Vagina (tissue), 2 donors: ENCODE measurements at places on chromosomes 7 and 10. TPM values are rescaled to one million over a fixed set of nuclear protein-coding genes. Genes with fewer than 3 reads are reported as not detected.

The ZP3 gene
- 2.7 TPM for total RNA-seq

The THSD7A gene
- 9.3 TPM for total RNA-seq

DNA sequence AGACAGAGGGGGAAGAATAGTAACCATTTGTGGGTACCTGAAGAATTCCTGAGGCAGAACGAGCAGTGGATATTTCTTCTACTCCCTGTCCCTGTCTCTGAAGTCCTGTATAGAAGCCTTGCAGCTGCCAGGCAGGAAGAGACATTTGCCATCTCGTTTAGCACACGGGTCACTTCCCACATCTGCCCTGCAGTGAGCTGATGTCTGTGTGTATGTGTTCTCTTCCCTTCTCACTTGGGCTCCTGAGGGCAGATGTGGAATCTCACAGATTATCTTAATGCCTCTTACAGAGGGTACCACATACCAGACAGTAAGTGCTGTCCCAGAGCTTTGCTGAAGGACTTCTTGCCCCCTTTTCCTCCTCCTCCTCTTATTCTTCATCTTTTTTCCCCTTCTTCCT, 14.1 kb upstream of the TRPV6 start:
- H3K27ac ChIP-seq: no peak overlapping the region
- H3K36me3 ChIP-seq: no peaks in the 10 kb centered on the region
- H3K27me3 ChIP-seq: no peaks in the 10 kb centered on the region
- no peak overlapping the region for H3K4me3 ChIP-seq
- no peaks in the 10 kb centered on the region for H3K4me1 ChIP-seq

DNA sequence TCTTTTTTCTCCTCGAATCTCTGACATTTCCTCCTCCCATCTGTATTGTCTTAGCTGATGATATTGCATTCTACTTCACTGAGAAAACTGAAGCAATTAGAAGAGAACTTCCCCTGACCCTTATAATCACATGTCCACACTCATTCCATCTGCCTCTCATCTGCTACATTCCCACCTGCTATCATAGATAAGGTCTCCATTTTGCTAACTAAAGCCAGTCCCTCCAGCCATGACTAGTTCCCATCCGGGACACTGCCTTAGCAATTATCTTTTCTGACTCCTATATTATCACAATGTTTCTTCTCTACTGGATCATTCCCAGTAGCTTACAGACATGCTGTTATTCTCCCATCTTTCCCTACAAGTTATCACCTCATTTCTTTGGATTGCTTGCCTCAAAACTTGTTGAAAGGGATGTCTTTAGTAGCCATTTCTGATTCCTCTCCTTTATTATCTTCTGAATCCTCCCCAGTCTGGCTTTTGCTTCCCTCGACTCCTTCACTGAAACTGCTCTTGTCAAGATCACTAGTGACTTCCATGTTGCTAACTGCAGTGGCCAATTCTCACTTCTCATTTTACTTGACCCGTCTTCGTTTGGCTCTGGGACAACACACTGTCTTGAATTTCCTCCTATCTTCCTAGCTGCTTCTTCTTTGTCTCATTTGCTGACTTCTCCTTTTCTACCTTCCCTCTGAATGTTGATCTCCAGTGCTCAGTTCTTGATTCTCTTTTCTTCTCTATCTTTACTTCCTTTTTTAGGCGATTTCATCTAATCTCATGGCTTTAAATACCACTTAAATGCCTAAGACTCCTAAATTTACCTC, 35.9 kb downstream of the FZD1 start:
- H3K36me3 ChIP-seq: no peaks in the 10 kb centered on the region
- no peak overlapping the region for H3K4me3 ChIP-seq
- H3K27me3 ChIP-seq: no peaks in the 10 kb centered on the region
- no peak for DNase-seq

- H3K27me3 ChIP-seq: no peaks in the 10 kb centered on the region
- H3K36me3 ChIP-seq: no peaks in the 10 kb centered on the region
- DNase-seq: no peak
- peaks cover 5% of the 10 kb centered on the region for H3K4me1 ChIP-seq
- H3K4me3 ChIP-seq: no peak overlapping the region
Observed at GRCh38 chr7:106201164-106201563, 83.6 kb downstream of the NAMPT start.

- no peak overlapping the region for H3K27ac ChIP-seq
Observed at GRCh38 chr10:90571481-90572258, 286.2 kb downstream of the HTR7 start.

GRCh38 chr7:134367956-134368749, 51.4 kb upstream of the SLC35B4 start:
- H3K4me1 ChIP-seq: peaks cover 10% of the 10 kb centered on the region
- H3K27ac ChIP-seq: no peak overlapping the region
- no peaks in the 10 kb centered on the region for H3K27me3 ChIP-seq
- no peak for DNase-seq
- H3K4me3 ChIP-seq: no peak overlapping the region

DNA sequence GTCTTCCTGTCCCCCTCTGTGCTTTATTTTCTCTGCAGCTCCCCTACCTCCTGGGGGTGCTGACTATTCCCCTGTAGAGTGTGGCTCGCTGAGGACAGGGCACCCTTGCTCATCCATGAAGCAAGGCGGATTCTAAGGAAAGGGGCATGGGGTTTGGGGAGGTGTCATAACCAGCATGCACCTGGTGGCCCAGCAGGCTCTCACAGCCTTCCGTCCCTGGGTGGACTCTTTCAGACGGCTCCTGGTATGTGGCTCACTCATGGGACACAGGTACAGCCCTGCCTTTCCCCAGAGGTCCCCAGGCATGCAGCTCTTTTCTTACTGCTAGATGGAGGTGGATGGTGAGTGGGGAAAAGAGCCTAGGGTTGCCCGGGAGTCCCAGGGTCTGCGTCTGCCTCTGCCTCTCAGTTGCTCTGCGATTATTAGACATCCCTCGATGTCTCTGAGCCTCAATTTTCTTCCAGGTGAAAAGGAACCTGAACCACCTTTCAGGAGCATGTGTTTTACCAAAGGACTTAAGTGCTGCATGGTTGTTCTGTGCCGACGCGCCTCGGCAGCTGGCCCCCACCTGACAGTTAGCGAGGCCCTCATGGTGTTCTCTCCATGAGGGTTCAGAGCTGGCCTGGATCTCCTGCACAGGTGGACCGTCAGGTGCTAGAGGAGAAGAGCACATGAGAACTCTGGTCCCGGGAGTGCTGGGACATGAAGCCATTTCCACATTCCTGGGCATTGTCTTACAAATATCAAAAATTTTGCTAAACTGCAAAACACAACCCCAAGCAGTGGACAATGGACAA, 172.5 kb upstream of the SHH start:
- no peak overlapping the region for H3K27ac ChIP-seq
- no peak overlapping the region for H3K4me3 ChIP-seq
- H3K4me1 ChIP-seq: no peaks in the 10 kb centered on the region
- H3K36me3 ChIP-seq: no peaks in the 10 kb centered on the region

GRCh38 chr10:102775935-102776669, 32.4 kb downstream of the WBP1L start:
- peaks cover 87% of the 10 kb centered on the region for H3K4me1 ChIP-seq

DNA sequence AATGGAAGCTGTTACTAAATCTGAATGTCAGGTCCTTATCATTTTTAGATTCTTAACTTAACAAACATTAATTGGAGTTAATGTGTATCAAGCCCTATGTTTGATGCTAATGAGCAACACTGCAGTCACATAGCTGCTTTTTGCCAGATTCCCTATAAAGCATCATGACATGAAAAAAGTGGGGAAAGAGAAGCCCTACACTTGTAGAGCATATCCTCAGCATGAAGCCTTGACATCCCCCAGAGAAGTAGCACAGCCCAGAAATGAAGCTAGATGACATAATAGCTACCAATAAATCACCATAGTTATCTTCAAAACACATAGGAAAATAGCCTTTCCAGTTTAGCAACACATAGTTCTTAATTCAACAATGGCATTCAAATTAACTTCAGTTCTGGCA, 49.2 kb upstream of the CDK1 start:
- H3K27me3 ChIP-seq: no peaks in the 10 kb centered on the region
- H3K27ac ChIP-seq: no peak overlapping the region
- no peak for DNase-seq
